Central memory CD8-positive, alpha-beta T cell (primary cell): ENCODE measurements at places on chromosomes 1 and 21.

GRCh38 chr1:230826166-230826875, 42.0 kb downstream of the C1orf198 start:
- no peak for DNase-seq

DNA sequence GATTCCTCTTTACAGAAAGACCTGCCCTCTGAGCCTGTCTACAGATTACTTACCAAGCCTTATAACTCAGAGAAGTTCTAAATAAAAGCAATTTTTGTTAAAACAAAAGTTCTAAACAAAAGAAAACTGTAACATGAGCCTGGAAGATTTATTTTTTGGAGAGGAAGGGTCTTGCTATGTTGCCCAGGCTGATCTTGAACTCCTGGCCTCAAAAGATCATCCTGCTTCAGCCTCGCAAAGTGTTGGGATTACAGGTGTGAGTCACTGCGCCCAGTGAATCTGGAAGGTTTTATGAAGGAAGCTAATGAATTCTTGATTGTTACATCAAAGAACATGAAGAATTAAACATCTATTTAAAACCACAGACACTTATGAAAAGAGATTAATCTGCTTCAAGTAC, 27.1 kb downstream of the GPBP1L1 start:
- no peak for DNase-seq

GRCh38 chr1:25575191-25575590, 31.8 kb downstream of the LDLRAP1 start:
- no peak for DNase-seq

- DNase-seq, result no peak
Measured at GRCh38 chr21:37784591-37785318, 131.5 kb downstream of the KCNJ6 start.

DNA sequence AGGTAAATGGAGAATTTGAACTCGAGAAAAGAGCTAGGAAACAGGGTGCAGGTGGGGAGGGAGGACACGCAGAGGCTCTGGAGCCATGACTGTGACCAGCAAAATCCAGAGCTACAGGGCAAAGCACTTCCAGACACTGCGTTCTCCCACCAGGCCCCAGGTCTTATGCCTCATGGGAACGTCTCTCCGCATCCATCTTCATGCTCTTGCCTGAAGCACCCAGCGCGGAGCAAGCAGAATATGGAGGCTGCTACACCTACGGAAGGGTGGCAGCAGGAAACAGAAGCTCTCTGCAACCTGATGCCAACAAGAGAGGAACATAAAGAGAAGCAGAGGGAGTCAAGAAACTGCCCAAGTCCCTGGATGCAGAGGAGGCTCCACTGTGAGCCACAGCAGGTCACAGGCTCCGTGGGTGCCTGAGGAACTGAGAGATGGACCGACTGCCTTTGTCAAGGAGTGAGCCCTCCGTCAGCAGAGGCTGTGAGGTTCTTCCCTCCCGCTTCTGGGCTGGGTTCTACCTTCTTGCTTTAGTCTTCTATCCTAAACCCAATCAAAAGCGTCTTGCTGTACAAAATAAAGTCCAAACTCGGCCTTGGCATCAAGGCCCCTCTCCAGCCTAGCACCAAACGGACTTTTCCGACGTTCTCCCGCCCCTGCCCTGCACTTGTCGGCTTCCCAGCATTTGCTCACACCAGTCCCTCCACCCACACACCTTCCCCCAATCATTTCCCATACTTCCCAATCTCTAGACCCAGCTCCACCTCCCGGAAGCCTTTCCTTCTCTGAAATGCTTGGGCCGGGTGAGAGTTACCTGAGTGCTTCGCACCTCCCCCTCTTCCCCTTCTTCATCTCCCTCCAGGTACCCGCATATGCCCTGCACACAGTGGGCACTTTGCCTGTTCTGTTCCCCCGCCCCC, 930 bp downstream of the DHCR24 start:
- no peak for DNase-seq

GRCh38 chr1:161935264-161935663, 88.4 kb downstream of the OLFML2B start:
- DNase-seq, result no peak

DNA sequence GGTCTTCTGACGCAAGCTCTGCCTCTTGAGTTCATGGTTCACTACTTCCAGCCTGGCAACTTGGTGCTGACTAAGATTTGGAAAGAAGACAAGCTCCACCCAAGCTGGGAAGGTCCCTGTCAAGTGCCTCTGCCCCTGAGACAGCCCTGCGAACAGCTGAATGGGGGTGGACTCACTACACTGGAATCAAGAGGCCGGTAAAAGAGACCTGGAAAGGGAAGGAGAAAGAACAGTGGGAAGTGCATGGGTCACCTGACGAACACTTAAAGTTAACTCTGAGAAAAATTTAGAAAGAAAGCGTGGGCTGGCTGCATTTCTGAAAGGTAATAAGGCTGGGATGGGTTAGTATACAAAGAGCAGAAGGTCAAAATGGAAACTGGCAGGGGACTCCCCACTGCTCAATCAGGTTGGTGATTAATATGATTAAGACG, 26.1 kb upstream of the ZNF496 start:
- no peak for DNase-seq

DNA sequence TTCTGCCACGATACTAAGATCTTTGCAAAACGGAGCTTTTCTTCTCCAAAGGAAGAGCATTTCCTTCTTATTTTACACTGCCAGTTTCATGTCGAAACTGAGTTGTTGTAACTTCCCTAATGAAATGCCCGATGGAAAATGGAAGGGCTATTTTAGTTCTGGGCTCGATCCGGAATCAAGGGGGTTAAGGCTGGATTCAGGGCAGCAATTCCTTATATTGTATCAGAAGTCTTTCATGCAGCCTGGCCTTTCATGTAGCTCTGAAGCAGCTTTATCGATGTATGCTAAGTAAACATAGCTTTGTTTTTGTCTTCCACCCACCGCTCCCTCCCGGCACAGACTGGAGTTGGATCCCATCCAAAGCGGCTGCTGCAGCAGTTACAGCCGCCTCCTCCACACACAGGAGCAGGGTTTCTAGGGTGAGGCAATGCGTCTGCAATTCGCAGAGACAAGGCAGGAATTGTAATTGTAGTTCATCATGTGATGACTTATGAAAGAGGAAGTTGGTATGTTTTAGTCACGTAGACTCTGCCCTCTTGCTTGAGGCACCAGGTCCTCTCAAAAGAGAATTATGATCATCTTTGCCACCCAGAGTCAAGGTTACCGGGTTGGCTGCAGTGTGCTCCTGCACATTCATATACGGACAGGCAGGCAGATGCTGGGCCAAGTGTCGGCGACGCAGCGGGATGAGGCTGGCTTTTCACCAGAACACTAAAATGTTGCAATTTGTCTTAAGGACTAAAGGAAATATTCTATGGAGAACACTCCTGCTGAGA, 2.6 kb upstream of the IRF2BP2 start:
- peak; percentile 44 for DNase-seq

- DNase-seq, result no peak
Measured at GRCh38 chr1:46199233-46199749, 1.1 kb upstream of the POMGNT1 start.

GRCh38 chr1:92329347-92330129, 30.7 kb downstream of the RPAP2 start:
- no peak for DNase-seq

GRCh38 chr1:2475571-2475970, 518 bp upstream of the PLCH2 start:
- DNase-seq, result no peak

GRCh38 chr21:41926117-41926806, 27.6 kb downstream of the C2CD2 start:
- DNase-seq, result no peak

DNA sequence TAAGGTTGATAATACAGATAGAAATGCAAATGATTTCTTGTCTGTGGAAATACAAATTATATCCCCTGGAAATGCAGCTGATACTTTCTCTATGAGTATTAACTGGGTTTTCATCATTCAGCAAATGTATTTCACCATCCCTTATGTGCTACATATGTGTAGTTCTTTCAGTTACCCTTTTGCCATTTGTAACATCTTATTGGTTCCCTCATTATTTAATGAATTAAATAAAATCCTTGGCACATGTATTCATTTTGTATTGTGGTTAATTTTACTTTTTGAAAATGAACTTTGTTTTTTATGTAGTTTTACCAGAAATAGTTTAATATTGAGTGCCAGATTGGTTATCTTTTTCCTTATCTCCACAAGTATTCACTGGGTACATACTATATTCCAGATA, 89.9 kb upstream of the DEPDC1 start:
- no peak for DNase-seq

GRCh38 chr1:202068596-202068995, 54.1 kb upstream of the GPR37L1 start:
- no peak for DNase-seq

- no peak for DNase-seq
Measured at GRCh38 chr1:243686159-243686558, 163.9 kb downstream of the AKT3 start.

DNA sequence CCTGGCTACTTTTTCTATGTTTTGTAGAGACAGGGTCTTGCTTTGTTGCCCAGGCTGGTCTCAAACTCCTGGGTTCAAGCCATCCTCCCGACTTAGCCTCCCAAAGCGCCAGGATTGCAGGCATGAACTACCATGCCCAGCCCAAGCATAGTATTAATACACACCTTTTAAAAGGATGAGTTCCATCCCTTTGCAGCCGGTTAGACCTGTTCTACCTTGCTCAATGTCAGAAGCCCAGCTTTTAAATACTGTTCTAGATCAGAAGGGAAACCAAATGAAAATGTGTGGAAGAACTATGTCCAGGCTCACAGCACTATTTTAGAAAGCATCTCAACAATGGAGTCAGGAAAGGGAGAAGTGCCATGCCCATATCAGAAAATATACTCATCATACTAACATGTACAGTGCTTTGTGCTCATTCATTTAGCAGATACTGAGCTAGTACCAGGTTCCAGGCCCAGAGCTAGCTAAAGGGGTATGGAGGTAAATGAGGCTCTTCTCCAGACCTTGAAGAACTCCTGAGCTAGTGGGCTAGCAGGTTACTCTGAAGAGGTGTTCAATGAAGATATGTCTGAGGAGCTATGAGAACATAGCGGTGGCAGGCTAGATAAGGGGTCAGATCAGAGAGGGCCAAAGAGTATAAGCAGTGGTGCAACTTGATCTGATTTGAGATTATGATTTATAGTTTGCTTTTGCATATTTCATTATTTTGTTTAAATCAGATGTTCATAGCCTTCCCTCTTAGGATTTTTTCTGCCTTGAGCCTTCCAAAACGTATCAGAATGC, 78.2 kb downstream of the RNF220 start:
- DNase-seq, result no peak

DNA sequence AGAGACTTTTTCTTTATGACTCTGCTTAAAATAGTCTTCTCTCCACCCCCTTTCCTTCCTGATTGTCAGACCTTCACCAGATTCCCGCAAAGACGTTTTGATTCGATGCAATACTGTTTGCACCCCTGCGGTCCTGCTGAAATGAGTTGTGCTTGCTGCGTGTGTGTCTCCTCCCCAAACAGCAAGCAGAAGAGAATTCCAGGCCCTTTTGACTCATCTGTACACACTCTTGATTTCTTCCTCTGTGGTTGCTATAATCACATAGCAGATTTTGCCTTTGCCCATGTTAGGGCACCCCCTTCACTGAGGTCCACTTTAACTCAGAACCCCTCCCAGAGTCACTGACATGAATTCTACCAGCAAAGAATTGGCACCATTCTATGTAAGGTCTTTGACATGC, 136.5 kb downstream of the ZZZ3 start:
- no peak for DNase-seq
